Mesenteric fat pad (tissue), 1 donor: ENCODE measurements at places on chromosomes 3 and 15. TPM values are rescaled to one million over a fixed set of nuclear protein-coding genes. Genes with fewer than 3 reads are reported as not detected.

DNA sequence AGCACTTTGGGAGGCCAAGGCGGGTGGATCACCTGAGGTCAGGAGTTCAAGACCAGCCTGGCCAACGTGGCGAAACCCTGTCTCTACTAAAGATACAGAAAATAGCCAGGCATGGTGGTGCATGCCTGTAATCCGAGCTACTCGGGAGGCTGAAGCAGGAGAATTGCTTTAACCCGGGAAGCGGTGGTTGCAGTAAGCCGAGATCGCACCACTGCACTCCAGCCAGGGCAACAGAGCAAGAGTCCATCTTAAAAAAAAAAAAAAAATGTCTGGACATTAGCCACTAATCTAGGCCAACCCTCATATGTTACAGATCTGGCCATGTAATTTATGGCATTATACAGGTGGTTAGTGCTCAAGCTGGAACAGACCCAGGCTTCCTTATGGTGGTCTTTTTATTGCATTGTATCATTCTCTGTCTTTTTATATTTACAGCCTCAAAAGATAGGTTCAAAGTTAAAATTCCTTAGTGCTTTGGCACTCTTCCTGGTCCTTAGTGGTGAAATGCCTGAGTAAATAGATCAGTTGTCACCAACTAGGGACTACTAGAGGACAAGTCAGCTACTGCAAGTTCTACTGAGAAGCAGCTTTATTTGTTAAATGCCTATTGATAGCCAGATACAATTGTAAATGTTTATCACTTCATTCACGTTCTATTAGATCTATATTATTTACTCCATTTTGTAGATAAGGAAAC is 16.0 kb downstream of the STARD9 start:
- no peak for DNase-seq

GRCh38 chr15:41892621-41893421 is 1.0 kb downstream of the SPTBN5 start:
- no peak for DNase-seq

GRCh38 chr3:126704494-126705214 is 614 bp downstream of the CHCHD6 start:
- DNase-seq, result peak; percentile 85

- DNase-seq, result no peak
Observed at GRCh38 chr15:98731712-98732450, 83.5 kb downstream of the IGF1R start.

DNA sequence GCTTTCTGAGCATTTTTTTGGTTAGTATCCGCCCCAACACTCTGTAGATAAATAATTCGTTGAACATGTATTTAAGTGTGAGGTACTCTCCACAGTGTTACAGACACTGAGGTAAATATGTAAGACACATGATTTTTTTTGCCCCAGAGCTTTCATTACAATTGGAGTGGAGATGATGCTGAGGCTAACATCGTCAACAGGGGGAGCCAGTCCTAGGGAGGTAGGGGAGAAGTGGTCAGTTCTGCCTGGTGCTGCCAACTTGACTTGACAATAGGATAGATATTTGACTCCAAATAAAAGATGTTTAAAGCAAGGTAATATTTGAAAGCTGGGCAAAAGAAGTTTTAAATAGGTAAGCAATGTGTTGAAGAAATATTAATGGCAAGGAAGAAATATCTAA is 295.7 kb downstream of the UNC13C start:
- DNase-seq, result no peak

- DNase-seq, result no peak
Observed at GRCh38 chr3:131804565-131805133, 230.2 kb downstream of the CPNE4 start.

DNA sequence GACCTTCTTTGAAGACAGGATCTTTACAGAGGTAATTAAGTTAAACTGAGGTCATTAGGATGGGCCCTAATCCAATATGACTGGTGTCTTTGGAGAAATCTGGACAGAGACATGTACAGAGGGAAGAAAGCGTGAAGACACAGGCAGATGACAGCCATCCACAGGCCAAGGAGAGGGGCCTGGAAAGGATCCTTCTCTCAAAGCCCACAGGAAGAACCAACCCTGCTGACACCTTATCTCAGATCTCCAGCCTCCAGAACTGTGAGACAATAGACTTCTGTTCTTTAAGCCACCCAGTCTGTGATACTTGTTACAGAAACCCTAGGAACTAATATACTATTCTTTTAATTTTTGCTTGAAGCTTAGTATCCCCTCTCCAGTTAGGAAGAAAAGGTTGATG is 74.2 kb downstream of the WDR76 start:
- DNase-seq, result no peak

DNA sequence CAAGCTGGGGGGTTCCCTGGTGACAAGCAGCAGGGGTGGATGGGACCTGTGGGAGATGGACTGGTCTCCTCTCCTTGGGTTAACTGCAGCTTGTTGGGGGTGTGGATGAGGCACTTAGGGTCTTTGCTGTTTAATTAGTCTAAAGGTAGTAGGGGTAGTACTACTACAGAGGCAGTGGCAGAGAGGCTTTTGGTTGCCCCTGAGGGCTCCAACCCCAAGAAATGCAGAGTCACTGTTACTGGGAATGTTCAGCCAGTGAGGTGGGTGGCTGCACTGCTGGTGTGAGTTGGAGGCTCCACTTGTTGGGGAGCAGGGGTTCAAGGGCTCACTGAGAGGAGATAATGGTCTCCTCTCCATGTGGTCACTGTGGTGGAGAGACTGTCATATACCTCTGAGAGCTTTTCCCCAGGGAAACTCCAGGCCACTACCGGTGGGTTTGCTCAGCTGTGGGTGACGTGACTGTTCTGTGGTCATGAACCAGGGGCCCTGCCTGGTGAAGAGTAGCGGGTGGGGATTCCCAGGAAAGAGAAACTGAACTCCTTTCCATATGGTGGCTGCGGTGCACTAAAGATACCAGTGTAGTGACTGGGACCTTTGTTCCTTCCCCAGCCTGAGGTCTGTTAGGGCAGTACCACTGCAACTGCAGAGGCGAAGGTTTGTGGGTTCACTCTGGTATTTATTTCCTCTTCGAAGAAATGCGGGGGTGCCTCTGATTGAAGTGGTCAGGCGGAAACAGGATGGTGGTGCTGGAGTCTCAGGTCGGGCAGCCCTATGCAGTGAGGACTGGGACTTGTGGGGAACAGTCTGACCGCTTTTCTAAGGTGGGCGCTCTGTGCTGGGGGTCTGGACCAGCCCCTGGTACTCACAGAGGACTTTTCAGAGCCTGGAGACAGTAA is 68.9 kb upstream of the TNFSF10 start:
- no peak for DNase-seq

DNA sequence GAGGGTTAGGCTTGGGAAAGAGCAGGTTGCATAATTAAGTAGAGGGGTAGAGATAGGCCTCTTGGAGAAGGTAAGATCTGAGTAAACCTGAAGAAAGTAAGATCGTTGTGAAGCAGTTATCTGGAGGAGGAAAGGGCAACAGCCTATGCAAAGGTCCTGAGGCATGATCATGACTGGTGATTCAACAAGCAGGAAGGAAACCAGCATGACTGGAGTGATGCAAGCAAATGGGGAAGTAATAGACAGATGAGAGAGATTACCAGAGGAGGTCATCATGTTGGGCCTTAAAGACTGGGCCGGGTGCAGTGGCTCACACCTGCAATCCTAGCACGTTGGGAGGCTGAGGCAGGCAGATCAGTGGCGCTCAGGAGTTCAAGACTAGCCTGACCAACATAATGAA is 360.2 kb downstream of the EPHB1 start:
- DNase-seq, result no peak

GRCh38 chr3:9916734-9917680 is at the start of gene IL17RC:
TSS of gene IL17RC (plus strand) at chr3:9917098. CDS start at chr3:9917316, 218 bp downstream.
- DNase-seq, result peak; percentile 95

CTDSPL2 gene
- 26.1 TPM for total RNA-seq

IDH3A gene
- 105 TPM for total RNA-seq
